Psoas muscle (tissue), 8 donors: ENCODE measurements at places on chromosomes 3 and 15. TPM values are rescaled to one million over a fixed set of nuclear protein-coding genes. Genes with fewer than 3 reads are reported as not detected.
A peak's percentile ranks its signal among the peaks of the same experiment; 100 is the strongest.

GRCh38 chr3:17412950-17413530, 329.4 kb downstream of the TBC1D5 start:
- H3K27ac ChIP-seq: no peak overlapping the region
- H3K4me1 ChIP-seq: peaks cover 5% of the 10 kb centered on the region
- DNase-seq: no peak
- H3K4me3 ChIP-seq: no peak overlapping the region
- H3K36me3 ChIP-seq: no peaks in the 10 kb centered on the region

POLR2H gene
- 117 TPM for polyA plus RNA-seq

GRCh38 chr3:186414735-186415419, 52.8 kb upstream of the DGKG start:
- H3K4me1 ChIP-seq: peaks cover 7% of the 10 kb centered on the region
- no peaks in the 10 kb centered on the region for H3K27me3 ChIP-seq
- H3K4me3 ChIP-seq: peak overlapping the region; percentile 53
- H3K36me3 ChIP-seq: no peaks in the 10 kb centered on the region

GRCh38 chr3:52259448-52259847, 13.9 kb downstream of the PPM1M start:
- H3K4me1 ChIP-seq: no peaks in the 10 kb centered on the region
- peaks cover 100% of the 10 kb centered on the region for H3K36me3 ChIP-seq
- H3K27me3 ChIP-seq: no peaks in the 10 kb centered on the region
- no peak for DNase-seq

DNA sequence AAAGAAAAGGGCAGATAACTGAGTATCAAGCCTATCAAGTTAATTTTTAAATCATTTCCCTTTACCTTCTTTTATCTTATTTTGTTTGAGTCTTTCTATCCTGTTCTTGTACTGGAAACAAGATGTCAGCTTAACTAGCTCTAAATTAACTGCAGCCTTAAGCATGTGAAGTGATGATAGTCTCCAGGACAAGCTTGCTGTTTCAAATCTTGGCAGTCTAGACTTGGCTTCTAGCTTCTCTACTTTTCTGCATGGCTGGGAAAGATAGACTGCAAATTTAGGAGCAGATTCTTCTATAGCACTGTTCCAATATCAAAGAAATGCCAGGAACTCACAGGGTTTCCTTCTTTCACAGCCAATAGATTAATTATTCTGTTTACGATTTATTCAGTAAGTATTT, 1034.4 kb downstream of the TUSC7 start:
- no peaks in the 10 kb centered on the region for H3K4me1 ChIP-seq
- H3K4me3 ChIP-seq: no peak overlapping the region
- no peak for DNase-seq
- no peaks in the 10 kb centered on the region for H3K36me3 ChIP-seq
